Stimulated activated CD8-positive, alpha-beta memory T cell treated with anti-CD3 and anti-CD28 coated beads, Interleukin-4, amount 100 ng/mL, for 48 hours (primary cell): ENCODE measurements at places on chromosomes 13 and 19.

DNA sequence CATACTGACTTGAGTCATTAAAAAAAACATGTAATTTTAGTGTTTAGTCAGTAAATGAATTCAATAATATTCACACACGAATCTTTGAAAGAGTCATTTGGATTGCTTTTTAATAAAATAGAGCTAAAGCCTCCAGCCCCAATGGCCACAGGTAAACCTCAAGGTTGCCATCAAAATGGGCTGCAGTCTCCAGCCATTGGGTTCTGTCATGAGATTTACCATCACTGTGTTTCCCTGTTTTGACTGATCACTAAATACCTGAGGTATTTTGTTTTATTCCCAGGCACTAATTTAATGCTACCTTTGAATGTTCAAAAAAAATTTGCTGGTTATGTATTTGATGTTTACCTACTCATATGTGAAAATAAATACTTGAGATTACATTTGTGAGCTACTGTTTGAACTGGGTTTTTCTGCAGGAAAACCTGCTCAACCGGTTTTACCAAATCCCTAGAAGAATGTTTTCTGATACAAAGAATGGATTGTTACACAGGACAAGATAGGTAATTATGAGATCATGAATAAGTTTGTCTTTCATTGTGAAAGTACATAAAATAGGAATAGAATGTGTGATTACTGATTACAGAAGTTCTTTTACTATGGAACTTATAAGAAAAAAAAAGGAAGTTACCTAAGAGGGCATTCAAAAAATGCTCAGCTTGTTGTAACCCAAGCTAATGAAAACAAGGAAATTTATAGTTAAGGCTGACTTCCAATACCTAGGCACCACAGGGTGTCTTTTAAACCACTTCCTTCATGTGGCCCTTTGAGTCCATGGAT is 391.3 kb downstream of the EFNB2 start:
- DNase-seq, result no peak

DNA sequence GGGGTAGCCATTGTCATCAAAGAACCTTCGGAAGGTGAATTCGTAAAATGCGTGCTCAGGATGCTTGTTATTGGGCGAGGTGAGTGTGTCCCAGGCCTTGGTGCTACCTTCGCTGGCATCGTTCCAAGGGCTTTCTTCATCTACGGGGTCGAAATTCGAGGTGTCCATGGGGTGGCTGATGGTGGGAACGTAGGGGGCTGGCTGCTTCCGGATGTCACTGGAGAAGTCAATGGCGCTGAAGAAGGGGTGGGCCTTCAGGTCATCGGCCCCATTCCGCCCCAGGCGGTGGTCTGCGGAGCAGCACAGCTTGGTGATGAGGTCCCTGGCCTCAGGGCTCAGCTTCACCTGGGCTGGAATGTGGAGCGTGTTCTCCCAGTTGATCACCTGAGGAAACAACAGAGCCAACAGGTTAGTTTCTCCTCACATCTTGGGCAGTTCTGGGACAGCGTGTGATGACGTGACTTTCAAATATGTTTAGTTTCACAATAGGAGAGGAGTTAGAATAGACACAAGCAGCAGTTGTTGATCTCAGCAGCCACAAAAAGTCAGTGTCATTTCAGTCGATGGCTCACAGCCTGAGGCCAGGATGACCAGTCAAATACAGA is 72.5 kb upstream of the XPO4 start:
- no peak for DNase-seq

DNA sequence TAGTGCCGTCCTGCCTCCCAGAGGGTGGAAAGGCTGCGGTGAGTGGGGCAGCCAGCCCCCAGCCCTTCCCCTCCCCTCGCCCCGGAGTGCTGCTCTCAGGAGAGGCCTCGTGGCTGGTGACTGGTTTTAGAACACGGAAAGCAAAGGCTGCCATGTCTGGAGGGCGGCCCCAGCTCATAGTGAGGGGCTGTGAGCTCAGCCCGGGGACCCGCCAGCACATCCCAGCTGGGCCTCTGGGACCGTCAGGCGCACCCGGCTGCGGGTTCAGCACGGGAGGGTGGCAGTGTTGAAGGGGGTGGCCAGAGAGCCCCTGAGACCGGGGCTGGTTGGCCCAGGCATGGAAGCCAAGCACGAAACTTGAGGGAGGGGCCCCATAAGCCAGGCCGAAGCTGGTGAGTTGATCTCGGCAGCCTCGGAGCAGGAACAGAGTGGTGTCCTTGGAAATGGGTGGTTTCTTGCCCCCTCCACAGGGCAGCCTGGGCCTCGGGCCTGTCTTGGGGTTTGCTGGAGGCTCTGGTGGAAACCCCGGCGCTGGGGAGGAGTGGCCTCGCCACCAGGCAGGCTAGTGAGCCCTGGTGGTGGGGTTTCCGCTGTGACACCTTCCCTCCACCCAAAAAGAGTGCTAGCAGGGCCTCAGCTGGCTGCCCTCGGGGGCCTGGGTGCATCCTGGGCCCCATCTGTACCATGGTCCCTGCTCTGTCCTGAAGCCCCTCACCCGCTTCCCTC is 157.7 kb downstream of the KDM4B start:
- DNase-seq, result no peak

DNA sequence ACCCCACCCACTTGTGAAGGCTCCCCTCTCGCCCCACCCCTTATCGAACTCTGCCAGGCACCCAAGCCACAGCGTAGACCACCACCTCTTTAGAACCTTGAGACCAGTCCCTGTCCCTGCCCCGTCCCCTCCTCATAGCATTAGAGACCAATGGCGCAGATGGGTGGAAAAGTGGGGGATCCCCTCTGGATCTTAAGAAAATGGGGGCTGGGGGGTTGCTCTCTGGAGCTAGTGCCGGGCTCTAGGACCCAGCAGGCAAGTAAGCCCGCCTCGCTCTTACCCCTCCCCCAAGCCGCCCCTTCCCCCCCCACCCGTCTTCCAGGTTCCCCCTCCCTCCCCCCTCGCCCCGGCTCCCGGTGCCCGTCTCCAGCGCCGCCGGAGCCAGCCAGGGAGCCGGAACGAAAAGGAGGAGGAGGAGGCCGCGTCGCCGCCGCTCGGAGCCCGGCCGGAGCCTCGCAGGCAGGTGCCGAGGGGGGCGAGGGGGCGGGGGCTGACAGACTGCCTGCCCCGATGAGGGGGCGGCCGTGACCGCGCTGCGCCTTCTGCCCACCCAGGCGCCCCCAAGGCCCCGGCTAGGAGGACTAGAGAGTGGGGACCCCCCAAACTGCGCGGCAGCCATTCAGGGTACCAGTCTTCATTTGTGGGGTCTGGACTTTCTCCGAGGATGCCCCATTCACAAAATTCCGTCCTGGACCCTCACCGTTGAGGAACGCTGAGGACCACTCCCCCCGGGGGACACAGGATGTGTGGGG is at the start of gene SPRED3:
TSS of gene SPRED3 (plus strand) at position 349 of the 752 bp plus-strand sequence. CDS start 1,606 bp downstream, outside the sequence.
- no peak for DNase-seq
